ENCODE measurements at places on chromosomes 16 and 17.

DNA sequence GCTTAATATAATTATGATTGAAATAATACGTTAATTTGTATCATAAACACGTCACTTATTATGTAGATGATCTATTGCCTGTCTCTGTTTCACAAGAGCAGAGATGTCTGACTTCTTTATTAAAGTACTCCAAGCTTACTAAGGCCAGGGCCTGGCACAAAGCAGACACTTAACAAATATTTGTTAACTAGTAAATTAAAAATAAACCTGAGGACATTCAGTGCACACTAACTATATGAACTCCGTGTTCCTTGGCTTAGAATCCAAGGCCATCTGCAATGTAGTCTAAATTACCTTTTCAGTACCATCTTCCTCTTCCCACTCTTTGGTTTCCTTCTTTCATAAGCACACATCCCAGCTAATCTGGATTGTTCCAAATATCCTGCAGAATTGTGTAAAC, 210.8 kb upstream of the SOX9 start:
- DNase-seq, result no peak

GRCh38 chr16:14485121-14485551, 144.9 kb downstream of the PARN start:
- DNase-seq, result no peak

DNA sequence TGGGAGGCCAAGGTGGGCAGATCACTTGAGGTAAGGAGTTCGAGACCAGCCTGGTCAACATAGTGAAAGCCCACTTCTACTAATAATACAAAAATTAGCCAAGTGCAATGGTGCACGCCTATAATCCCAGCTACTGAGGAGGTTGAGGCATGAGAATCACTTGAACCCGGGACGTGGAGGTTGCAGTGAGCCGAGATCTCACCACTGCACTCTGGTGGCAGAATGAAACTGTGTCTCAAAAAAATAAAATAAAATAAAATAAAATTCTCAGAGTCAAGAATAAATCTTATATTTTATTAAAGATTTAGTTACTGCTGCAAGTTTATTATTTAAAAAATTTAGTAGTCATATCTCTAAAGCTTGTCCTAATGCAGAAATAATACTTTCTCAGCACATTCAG, 29.7 kb downstream of the ARL4D start:
- no peak for DNase-seq

GRCh38 chr16:12672986-12673385, 130.7 kb downstream of the CPPED1 start:
- no peak for DNase-seq

DNA sequence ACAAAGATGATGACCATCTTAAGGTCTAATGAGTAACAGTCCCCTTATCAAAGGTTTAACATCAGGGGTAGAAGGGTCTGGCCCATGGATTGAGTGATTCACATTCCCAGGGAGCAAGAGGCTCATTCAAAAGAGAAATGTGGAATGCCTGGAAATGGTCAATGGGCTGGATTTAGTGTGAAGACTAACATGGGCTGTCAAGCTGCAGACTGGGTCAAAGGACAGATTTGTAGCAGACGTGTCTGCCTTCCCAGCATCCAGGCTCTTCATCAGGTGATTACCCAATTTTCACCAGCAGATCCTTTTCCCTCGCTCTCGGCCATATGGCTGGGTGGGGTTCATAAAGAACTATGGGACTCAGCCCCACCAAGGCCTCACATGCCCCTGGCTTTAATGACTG, 26.8 kb downstream of the DCUN1D3 start:
- DNase-seq, result no peak

DNA sequence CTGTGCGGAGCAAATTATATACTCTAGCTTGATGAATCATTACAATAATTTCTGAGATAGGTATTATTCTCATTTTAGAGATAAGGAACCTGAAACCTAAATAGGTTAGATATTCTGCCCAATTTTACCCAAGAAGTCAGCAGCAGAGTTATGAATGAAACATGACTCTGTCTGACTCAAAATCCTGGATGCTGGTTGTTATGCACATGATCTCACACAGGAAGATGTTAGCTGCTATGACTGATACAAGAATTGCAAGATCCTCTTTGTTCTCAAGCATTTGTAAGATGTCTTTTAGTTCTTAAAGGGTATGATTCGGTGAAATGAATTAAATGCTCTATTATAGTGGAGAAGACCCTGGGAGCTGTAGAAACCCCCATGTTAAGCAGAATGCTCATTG, 447.8 kb downstream of the KIF2B start:
- DNase-seq, result no peak

DNA sequence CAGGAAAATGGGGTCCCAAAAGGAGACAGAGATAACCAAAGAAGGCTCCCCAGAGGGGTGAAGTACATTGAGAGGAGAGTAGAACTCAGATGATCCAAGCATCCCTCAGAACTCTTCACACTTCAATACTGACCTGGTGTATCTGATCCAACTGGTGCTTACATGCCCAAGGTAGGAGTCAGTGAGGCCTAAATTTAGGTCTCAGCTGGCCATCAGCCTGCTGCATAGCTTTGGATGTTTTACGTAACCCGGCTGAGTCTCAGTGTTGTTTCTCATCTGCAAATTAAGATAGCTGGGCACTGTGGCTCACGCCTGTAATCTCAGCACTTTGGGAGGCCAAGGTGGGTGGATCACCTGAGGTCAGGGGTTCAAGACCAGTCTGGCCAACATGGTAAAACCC, 11.6 kb upstream of the GOSR2 start:
- no peak for DNase-seq

- DNase-seq, result no peak
Observed at GRCh38 chr17:17156107-17156506, 50.0 kb downstream of the PLD6 start.

- no peak for DNase-seq
Observed at GRCh38 chr16:47045023-47045422, 71.5 kb upstream of the DNAJA2 start.

- no peak for DNase-seq
Observed at GRCh38 chr16:78368121-78369102, 269.0 kb downstream of the WWOX start.

GRCh38 chr17:1470071-1470754, 14.2 kb upstream of the CRK start:
- no peak for DNase-seq

Data from stimulated activated naive CD4-positive, alpha-beta T cell (primary cell).